NCI-H748 treated with DMSO at 0.1 percent for 48 hours (cell line): ENCODE measurements at places on chromosomes 7 and 10.
A peak's percentile ranks its signal among the peaks of the same experiment; 100 is the strongest.

DNA sequence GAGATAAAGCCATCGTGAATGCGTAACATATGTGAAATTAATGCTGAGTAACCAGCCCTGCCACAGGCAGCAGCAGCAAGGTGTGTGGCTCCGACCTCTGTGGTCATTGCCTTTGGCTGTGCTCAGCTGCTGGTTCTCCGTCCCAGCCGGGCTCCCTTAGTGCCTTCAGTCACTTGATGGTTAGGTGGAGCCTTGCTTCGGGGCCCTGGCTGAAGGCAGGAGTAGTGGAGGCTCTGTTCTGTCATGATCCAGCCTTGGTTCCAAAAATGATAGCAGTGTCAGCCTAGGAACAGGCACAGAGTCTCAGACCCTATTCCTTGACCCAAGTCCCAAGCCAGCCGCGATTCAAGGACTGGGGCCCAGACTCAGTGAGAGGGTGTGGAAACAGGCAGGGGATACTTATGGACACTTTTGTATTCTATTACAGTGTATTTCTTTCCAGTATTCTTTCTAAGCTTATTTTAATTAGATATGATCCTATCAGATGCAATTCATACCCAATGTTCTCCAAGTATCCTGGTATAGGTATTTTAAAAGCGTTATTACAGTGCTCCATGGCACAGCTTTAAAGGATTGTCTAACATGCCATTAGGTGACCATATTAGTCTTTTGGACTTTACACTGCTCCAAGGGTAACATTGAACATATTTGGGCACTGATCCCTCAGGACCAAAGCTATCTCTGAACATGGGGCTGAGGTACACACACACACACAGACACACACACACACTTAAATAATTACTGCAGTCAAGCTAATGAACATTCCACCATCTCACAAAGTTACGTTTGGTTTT, 9.0 kb downstream of the SCART1 start:
- no peak for DNase-seq

DNA sequence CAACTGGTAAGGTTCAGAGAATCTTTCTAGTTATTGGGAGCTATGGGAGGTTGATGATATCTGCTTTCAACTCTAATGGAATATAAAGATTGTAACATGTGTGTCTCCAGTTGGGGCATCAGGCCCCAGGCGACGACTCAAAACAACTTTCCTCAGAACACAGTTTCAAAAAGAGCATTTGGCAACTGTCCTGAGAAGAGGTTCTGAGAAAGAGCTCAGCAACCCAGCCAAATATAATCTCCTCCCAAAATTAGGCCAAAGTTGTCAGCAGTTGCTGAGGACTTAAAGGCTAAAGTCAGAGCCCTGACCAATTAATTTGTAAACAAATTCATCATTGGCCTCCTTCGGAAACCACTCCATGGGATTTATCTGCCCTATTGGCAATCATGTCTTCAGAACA, 251.1 kb upstream of the NFE2L3 start:
- no peak for DNase-seq

DNA sequence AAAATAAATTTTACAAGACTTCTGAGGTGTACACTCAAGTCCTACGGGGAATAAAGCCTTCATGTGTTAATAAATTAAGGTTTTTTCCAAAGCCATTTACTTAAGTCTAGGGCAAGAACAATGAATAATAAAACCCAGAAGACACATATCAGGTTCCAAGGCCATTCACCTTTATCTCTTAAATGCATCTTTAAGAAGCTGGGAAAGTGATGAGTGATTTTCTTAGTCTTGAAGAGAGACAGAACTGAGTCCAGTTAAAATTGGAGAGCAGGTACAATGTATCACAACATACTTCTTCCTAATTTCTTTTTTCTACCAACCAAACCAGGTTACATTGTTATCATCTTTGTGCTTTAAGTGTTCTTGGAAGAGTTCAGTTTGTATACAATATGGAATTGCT, 189.5 kb downstream of the RAPGEF5 start:
- no peak for DNase-seq

DNA sequence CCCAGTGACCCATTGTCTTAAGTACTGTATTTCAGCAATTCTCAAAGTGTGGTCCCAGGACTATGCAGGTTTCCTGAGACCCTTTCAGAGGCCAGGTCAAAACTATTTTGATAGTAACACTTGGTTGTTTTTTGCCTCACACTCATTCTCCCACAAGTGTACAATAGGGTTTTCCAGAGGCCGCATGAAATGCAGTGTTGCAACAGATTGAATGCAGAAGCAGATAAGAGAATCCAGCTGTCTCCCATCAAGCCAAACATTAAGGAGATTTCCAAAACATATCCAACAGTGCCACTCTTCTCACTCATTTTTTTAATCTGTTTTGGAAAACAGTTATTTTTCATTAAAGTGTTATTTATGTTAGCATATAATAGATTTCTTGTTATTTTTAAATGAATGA, 20.0 kb downstream of the VKORC1L1 start:
- DNase-seq = no peak

- DNase-seq = no peak
Measured at GRCh38 chr7:49091519-49091918, 167.2 kb downstream of the CDC14C start.

DNA sequence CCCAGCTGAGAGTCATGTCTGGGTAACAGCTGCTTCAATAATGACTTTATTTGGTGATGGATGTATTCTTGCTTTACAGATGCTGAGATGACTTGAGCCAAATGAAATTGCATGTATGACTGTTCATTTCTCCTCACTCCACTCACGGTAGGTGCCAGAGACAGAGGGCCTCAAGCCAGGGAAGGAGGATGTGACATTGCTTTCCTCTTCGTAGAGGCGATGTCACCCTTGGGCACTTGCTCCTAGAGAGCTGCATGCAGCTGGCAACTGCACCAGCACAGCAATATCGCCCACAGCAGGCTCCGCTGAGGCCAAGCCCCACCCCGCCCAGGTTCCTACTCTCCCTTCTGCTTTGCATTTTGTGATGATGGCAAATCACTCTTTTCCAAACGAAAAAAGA, 116.6 kb upstream of the AOAH start:
- no peak for DNase-seq

GRCh38 chr7:117480055-117480362, 184 bp downstream of the CFTR start:
- no peak for DNase-seq

- DNase-seq = peak; percentile 49
Measured at GRCh38 chr7:22333680-22334141, 23.2 kb downstream of the RAPGEF5 start.

- no peak for DNase-seq
Measured at GRCh38 chr7:8161364-8161828, 100.6 kb downstream of the ICA1 start.

- DNase-seq = no peak
Measured at GRCh38 chr7:33035776-33036175, 26.8 kb downstream of the NT5C3A start.

DNA sequence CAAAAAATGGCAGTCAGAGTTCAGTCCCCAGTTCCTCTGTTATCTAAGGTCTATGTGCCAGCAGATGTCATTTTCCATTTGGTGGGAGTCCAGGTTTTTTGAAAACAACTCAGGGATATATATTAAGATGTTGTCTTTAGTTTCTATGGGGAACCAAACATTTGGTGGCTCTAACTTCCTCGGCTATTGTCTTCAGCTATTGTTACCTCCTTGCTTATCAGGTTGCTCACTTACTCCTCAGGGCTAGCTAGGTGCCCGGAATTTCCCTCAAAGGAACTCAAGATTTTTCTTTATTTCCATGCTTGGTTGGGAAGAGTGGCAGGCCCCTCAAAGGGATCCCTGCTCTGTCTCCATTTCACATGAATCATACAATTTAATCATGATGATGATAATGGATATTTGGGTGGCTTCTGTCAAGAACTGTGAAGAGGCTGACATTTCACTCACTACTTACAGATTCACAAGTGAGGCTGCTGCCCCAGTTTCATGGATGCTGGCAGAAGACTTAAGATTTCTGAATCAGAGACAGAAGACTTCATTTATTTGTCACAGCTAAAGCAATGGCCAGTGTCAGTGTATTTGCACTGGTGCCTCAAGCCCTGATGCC, 182.8 kb downstream of the PKD1L1 start:
- DNase-seq = no peak

GRCh38 chr7:25495342-25496250, 267.3 kb upstream of the NPVF start:
- peak; percentile 11 for DNase-seq

GRCh38 chr10:114294549-114294948, 55.5 kb downstream of the VWA2 start:
- DNase-seq = no peak

- DNase-seq = no peak
Measured at GRCh38 chr7:39517240-39517639, 49.0 kb upstream of the YAE1 start.

DNA sequence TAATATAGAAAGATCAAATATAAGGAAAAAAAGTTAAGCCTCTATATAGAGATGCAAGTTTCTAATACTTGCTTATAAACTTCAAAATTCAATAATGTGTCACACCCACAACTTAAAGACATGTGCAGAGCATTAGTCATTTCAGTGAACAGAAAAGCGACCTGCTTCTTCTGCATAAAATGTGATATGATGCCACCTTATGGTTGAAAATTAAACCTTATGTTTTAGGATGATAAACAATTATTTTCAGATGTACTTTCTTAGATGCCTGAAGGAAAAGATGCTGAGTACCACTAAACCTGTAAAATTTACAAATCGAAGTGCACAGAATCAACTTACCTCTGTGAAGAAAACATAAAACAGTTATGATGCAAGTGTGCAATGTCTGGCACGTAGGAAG, 96.0 kb downstream of the MTERF1 start:
- peak; percentile 6 for DNase-seq

- DNase-seq = no peak
Measured at GRCh38 chr10:11353006-11353896, 258.2 kb downstream of the USP6NL start.

DNA sequence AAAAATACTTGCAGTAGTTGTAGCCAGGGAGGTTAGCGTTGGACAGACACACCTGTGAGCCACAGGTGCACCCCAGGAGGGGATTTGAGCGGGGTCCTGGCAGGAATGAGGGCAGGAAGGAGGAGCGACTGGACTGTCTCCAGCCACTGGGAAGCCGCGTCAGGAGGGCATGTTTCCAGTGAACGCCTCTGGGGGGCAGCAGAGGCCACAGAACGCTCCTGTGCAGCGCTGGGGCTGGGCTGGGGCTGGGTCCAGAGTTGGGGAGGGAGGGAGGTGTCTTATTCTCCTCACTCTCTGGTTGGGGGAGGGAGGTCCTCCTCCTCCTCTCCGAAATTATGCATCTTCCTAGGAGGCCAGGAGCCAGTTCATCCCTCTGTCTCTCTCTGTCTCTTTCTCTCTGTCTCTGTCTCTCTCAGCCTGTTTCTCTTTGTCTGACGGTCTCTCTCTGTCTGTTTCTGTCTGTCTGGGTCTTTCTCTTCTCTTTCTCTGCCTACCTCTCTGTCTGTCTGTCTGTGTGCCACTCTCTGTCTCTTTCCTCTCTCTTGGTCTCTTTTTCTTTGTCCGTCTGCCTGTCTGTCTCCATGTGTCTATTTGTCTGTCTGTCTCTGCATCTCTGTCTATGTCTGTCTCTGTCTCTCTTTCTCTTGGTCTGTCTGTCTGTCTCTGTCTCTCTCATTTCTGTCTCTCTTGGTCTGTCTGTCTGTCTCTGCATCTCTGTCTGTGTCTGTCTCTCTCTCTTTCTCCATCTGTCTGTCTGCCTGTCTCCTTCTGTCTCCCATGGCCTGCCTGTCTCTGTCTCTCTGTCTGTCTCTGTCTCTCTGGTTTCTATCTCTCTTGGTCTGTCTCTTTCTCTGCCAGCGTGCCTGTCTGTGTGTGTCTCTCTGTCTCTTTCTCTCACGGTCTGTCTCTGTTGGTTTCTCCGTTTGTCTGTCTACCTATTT, 9.9 kb upstream of the PSMG3 start:
- peak; percentile 36 for DNase-seq

- no peak for DNase-seq
Measured at GRCh38 chr7:2360796-2361195, 6.2 kb downstream of the EIF3B start.

- peak; percentile 70 for DNase-seq
Measured at GRCh38 chr10:70729763-70730357, 55.3 kb downstream of the TBATA start.

DNA sequence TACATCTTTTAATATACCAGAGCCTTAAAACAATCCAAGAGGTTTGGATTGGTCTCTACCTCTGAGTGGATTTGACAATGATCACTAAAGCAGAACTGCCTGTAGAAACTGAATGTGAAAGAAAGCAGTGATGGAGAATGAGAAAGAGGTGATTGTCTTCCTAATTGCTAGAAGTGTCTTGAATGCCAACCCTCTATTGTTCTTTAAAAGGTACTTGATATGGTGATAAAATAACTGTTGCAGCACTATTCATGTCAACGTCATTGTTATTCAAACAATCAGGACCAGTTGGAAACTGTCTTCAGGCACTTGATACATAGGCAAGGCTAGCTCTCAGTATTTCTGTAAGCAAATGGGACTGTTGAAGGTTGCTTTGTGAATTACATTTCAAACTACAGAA, 47.9 kb upstream of the ITPRID1 start:
- DNase-seq = peak; percentile 41

DNA sequence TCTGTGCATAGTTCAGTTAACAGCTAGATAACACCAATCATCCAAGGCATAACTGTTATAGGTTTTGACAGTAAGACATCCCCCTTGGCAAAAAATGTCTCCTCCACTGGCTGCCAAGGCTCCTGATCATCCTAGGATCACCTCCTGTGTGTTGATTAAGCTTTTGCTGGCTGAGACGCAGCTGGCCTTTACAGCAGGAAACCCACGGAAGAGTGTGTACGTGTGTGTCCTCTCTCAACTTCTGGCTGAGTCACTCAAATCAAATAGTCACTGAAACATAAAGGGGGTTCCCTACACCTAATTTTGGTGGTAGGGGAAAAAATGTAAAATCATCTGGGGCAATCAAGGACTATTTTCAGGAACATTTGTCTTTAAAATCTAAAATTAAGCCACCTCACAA, 208.8 kb downstream of the CTNNA3 start:
- no peak for DNase-seq

DNA sequence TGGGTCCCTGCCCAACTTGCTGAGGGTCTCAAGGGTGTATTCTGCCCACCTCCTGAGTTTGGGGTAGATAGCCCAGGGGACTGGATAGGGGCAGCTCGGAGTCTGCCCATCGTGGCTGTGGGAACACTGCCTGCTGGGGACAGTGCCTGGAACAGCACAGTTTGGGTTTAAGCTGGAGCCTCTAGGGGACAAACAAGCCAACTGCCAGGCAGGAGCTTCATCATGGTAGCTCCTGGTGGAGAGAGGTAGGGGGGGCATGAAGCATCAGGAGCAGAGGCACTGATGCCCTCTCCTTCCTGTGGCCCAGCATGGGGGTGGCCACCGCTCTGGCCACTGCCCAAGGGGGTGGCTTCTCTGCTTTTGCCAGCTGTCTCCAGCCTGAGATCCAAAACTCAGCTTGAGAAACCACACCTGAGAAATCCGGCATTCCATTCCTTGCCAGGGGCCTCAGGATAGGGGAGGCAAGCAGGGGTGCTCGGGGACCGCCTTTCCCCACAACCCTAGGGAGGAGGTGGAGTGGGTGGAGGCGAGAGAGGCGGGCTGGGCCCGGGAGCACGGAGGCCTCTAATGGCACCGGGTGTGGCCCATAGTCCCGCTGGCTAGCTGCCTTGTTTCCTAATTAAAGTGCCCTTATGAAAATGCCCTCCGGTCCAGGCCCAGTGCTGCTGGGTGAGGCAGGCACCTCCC, 47.6 kb downstream of the UNC5B start:
- no peak for DNase-seq

GRCh38 chr10:69360485-69361302, 56.0 kb downstream of the TACR2 start:
- DNase-seq = no peak

GRCh38 chr10:89837165-89838043, 136.0 kb downstream of the KIF20B start:
- no peak for DNase-seq
